Astrocyte (in vitro differentiated cells and primary cell): ENCODE measurements at places on chromosomes 11 and 22.

DNA sequence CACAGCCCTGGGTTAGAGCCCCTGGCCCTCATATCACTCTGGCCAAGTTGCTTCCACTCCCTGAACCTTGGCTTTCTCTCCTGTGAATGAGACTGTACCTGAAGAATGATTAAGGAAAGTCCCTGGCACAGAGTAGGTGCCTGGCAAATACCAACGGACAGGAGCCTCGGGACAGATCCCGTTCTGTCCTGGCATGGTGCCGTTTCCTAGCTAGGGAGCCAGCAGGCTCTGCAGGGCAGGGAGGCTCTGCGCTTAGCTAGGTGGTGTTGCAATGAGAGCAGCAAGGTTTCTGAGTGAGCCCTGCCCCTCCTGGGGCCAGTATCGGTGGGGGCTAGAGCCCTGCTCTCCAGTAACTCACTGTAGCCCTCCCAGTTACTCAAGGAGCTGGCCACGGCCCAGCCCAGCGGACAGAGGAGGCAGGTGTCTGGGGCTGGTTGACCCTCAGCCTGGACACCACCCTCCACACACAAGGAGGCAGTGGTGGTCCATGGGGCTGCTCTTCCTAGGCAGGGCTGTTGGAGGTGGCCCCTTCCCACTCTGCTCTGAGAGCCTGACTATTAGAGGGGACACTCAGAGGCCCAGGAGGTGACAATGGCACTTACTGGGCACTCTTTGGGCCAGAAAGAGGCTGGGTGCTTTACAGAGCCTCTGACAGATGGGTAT lies 74.4 kb downstream of the NFAM1 start:
- no peak for DNase-seq

- DNase-seq: no peak
Observed at GRCh38 chr22:25390297-25391240, 171.1 kb downstream of the CRYBB2 start.

GRCh38 chr11:83694191-83694910 lies 408.2 kb upstream of the CCDC90B start:
- no peak for DNase-seq

GRCh38 chr11:290621-291231 lies 1.8 kb downstream of the PGGHG start:
- no peak for DNase-seq

DNA sequence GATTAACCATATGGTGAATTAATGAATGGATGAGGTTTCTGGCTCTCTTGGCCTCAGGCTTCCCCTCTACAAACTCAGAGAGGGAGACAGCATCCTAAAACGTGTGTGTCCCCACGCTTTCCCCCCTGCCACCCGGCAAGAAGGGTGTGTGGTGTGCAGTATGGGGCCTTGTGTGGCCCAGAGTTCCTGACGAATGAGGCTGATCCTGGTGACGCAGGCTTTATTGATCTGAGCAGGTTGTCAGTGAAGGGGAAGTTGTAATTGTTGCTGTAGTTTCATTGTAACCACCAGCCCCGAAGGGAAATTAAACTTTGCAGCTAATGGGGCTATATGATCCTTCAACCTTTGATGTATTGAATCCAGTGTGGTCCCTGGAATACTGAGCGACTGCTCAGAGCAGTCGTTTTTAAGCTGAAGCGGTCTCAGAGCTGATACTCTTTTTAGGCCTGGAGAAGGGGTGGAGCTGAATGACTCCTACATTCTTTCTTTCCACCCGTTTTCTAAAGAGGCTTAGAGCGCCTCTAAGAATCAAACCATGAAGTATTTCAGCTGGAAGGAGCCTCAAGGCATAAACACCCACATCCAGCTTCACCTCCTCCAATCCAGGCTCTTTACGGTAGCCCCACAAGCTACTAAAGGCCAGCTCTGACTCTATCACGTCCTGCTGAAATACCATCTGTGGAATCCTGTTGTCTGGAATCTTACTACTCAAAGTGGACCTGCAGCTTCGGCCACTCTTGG lies 284.7 kb downstream of the MIAT start:
- DNase-seq: peak; percentile 7

DNA sequence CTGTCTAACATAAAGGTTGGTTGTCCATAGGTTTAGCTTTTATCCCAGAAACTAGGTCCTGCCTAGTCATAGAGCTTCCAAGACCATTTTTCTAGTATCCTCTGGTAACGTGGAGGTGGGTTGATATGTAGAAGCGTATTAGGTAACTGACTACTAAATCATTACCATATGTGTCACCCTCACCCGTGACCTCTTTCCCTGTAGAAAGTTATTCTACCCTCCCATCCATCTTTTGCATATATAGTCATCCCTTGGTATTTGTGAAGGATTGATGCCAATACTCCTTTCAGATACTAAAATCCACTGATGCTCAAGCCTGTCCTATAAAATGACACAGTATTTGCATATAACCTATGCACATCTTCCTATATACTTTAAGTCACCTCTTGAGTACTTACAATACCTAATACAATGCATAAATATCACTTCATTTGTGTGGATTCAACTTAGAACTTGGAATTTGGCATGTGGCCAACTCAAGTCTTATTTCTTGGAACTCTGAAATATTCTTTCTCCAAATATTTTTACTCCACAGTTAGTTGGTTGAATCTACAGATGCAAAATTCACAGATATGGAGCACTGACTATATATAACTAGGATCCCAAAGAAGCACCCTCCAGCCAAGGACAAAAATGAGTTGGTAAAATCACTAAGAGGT lies 497.0 kb upstream of the TENM4 start:
- DNase-seq: peak; percentile 2

DNA sequence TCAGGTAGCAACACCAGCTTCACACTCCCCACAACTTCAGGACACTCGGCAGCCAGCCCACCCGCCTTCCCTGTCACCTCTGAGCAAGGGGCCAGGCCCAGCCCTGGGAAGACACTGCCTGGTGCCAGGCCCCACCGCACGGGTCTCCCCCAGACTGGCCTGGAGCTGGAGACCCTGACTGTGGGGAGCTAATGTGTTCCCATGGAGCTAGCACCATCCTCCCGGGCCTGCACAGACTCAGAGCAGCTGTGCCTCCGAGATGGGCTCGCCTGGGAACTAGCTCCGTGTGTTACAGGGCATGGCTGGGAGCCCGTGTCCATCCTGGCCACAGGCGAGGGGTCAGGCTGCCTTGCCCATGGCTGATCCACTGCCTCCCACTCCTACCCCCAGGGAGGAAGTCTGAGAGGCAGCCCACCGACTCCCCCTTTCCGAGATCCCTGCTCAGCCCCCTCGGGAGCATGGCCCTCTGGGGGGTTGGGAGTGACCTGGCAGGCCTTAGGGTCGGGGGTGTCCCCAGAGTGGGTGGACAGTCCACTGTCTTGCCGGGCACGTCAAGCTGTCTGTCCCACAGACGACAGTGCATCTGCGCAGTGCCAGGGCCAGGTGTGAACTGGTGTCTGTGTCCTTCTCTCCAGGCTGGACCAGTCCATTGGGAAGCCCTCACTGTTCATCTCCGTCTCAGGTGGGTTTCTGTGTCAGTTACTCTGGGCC lies 76.7 kb upstream of the KCNQ1OT1 start:
- no peak for DNase-seq

DNA sequence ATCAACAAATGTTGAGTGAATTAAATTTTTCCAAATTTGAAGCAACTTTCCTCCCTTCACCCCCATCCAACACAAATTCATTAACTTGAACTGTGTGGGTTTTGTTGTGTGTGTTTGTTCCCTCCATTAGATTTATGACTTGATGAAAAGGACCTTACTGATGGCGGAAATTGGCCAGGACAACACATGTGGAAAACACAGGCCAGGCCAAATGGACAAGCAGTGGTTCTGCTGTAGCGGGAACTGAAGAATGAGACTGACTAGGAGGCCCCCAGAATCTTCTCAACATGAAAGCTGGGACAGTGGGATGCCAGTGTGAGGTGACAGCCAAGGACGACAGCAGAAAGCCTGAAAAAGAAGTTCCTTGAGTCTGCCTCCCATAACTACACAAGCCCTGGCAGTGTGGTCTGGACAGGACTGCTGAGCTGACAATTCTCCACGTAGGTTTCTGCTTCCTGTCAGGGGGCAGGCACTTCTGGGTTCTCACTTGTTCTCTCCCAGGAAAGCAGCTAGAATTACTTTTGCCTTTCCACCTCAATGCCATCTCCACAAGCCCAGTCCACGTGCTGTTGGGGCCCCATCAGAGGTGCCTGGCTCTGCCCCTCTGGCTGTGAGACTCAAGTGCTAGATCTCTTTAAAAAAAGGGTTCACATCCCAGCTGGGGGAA lies 94.3 kb downstream of the ETS1 start:
- no peak for DNase-seq

DNA sequence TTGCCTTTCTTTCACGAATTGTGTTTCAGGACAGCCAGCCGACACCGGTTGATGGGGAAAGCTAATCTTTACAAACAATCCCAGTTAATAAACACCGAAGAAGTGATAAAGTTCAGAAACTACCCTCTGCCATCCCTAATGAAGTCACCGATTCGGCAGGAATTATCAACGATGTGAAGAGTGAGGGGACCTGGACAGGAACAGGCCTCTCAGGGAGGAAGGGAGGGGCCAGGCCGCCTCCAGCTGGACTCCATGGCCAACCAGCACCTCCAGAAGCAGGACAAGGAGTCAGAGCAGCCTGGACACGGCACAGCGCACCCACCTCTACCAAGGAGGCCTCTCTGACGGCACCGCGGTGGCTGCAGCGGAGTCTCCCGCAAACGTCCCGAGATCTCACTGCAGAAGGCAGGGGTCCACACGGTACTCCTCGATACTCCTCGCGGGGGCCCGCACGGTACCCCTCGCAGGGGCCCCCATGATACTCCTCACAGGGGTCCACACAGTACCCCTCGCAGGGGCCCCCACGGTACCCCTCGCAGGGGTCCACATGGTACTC lies 3.9 kb downstream of the TOLLIP start:
- no peak for DNase-seq

DNA sequence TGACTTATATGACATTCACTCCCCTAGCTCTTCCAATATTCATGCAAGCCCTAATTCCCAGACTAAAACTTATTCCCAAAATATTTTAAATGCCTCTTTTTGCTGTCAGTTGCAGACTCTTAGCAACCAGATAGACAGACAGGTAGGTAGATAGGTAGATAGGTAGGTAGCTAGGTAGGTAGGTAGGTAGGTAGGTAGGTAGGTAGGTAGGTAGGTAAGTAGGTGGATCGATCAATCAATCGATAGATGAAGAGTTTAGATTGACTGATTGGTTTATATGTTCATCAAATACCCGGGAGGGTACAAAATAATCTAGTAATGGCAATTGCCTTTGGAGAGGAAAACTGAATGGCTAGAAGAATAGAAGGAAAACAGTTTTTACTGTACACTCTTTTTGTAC lies 86.3 kb downstream of the TTC28 start:
- no peak for DNase-seq

DNA sequence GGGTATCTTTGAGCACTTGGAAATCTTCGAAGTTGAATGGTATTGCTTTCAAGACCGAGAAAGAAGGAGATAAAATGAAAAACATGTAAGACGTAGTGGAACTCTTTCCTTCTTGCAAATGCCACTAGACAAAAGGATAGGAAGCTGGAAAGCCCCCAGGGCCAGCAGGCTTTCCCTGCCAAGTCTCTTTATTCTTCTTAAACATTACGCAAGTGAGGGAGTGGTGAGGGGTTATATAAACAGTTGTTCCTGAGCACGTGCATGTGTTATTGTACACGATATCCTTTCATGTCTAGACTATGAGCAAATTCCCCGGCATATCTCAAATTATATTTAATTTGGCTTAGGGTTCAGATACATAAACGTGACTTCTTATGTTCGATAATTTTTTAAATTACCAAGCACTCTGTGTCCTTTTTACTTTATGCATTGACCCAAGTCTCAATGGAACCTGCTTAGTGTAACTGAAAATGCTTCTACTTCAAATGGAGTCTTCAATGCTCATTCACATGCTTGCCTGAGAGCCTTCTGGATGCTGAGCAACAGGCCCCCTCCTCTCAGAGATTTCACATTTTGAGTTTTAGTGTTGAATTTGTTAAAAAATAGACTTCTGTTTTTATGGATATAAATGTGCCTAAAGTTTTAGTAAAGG lies 59.0 kb downstream of the PPP2R1B start:
- peak; percentile 81 for DNase-seq

DNA sequence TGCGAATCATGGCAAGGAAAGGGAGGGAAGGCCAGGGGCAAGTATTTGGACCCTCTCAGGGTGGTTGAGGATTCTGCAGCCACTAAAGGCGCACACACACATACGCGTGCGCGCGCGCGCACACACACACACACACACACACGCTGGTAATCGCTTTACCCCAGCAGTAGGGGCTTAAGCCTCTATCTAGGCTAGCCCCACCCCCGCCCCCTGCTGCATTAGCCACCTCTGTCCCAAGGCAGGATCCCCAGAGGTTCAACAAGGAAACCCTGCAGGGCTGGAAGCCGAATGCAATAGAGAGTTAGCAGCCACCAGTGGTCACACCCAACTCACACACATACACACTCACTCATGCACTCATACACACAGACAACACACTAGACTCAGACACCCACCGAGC lies 28.6 kb upstream of the ELFN2 start:
- DNase-seq: peak; percentile 20

DNA sequence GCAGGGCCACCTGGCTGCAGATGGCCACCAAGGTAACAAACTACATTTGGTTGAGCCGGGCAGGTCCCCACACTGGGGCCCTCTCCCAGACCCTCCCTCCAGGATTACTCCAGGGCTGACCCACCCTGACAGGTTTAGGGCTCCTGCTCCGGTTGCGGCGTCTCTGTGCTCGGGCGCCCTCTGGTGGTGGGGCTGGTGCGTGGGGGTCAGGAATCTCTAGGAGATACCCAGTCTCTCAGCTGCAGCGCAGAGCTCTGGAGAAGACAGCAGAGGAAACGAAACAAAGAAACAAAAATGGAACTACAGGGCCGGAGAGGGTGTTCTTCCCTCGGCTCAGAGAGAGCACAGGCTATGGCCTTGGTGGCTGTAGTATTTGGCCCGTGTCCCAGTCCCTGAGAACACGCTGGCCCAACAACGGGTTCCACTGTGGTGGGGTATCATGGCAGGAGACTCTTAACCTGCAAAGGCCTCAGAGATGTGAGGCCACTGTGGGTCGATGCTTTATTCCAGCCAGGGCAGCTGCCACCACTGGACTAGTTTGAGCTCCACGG lies 2.4 kb downstream of the C11orf96 start:
- DNase-seq: no peak

GRCh38 chr22:35521358-35522224 lies 19.0 kb upstream of the RASD2 start:
- no peak for DNase-seq

DNA sequence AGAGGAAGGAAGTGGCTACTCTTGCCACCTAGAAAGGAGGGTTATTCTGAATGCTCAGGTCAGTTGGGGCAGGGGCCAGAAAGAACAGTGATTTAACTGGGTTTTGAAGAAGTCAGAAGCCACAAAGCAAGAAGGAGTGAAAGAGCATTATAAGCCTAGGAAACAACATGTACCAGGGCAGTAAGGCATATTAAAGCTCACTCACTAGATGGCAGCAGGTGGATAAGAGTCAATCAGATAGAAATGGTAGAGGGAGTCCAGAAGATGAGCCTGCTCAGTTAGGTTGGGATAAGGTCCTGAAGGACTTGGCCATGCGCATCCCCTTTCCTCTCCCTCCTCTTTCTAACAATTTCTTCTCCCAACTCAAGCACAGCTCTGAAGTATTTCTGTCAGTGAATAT lies 22.0 kb upstream of the PATE1 start:
- peak; percentile 15 for DNase-seq
